ENCODE measurements at places on chromosomes 1 and 21.
A peak's percentile ranks its signal among the peaks of the same experiment; 100 is the strongest.

DNA sequence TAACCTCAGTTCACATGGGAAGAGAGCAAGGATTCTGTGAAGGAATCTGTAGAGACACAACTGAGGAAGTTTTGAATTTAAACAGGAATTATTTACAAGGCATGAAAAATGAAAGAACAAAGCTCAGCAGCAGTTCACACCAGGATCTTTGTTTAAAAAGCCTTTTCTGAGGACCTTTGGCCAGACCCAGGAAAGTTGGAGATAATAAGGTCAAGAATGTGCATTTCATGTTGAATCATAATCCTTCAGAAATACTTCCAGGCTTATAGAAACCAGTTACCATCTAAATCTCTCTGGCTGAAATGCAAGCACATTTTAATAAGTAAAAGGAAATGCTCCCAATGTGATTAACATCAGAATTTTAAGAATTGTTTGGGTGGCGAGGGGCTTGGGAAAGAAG, 2.7 kb downstream of the CLIC6 start:
- DNase-seq = no peak

- DNase-seq = peak; percentile 96
These were observed 9.4 kb downstream of the E2F2 start for GRCh38 chr1:23521588-23521987.

- no peak for DNase-seq
These were observed 141.1 kb downstream of the TRIM33 start for GRCh38 chr1:114369930-114370329.

DNA sequence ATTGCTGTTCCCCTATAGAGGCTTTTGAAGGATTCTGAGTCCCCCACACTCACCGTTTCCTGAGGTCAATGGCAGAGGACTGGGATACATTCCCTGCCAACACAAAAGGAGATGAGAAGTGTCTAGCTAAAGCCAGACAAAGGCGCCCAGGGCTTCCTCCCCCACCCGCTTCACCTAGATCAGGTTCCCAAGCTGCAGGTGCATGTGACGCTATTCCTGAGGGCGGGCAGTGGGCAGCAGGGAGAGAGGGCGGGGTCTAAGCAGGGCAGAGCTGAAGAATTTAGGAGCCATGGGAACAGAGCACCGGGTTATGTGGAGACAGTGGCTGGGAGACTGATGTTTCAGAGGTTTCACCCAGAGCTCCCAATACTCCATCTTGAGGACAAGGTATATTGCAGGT, 6.0 kb upstream of the ARHGEF2 start:
- DNase-seq = no peak

- DNase-seq = peak; percentile 53
These were observed 567.6 kb downstream of the MRPL39 start for GRCh38 chr21:25039461-25040380.

GRCh38 chr1:32431736-32432400, 33.0 kb upstream of the ZBTB8B start:
- DNase-seq = peak; percentile 19

- no peak for DNase-seq
These were observed 15.9 kb upstream of the TSPEAR start for GRCh38 chr21:44727321-44727720.

- DNase-seq = no peak
These were observed 10.0 kb downstream of the WNT3A start for GRCh38 chr1:228016653-228017355.

GRCh38 chr1:182622901-182623528, 18.8 kb upstream of the RGS16 start:
- no peak for DNase-seq

GRCh38 chr1:198638894-198639635, at the start of gene PTPRC:
Gene PTPRC, plus strand, starts transcription at chr1:198639040. Its CDS starts 229 bp downstream, at chr1:198639269.
- no peak for DNase-seq

DNA sequence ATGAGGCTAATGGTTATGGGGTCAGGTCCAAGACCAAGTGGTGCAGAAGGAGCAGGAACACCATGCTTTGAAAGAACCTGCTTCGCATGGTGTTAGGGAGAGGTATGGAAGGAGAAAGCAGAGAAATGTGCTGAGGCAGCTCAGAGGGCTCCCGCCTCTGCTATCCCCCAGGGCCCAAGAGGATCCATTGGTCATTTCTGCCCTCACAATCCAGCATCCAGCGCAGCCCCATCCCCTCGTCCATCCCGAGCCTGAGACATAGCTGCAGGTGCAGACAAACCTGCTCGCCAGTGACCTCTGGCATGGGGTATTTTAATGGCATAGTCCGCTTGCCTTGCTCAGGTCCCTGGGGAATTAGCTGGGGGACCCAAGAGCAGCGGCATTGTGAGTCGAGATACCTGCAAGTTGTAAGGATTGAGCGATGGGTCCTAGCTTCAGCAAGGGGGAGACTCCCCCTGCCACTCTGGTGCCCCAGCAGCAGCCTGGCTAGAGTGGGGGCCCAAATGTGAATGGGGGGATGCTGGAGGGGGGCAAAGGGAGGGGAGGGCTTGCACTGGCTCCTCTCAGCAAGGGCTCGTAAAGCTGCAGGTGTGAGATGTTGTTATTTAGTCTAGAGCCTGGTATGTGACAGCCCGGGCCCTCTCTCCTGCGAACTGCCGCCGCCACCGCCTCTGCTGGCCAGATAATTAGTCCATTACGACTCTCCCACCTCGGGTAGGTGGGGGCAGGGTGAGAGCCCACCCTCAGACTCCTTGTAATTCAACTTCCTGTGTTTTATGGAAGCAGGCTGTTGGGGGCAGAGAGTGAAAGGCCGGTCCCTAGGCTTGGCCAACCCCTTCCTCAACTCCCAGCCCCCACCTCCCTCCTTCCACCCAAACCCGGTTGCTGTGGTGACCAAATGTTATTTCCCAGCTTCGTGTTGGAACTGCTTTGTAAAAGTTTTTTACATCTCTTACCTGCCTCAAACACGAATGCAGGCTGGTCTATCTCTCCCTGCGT, 118.8 kb downstream of the RNF220 start:
- no peak for DNase-seq
